ENCODE measurements at places on chromosomes 12 and 14.
A peak's percentile ranks its signal among the peaks of the same experiment; 100 is the strongest.

DNA sequence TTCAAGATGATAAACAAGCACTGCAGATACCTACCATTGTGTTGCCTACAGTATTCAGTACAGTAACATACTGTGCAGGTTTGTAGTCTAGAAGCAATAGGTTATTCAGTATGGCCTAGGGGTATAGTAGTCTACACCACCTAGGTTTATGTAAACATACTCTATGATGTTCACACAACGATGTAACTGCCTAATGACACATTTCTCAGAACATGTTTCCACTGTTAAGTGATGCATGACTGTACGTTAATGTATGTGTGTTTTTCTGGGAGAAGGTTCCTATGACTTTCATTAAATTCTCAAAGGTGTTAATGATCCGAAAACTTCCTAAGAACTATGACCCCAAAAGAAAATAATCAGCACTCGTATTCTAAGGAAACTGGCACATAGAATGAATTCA lies 20.9 kb upstream of the CALM1 start:
- H3K27me3 ChIP-seq: no peaks in the 10 kb centered on the region
- H3K36me3 ChIP-seq: no peaks in the 10 kb centered on the region
- no peak overlapping the region for H3K4me3 ChIP-seq
- no peak overlapping the region for H3K27ac ChIP-seq

DNA sequence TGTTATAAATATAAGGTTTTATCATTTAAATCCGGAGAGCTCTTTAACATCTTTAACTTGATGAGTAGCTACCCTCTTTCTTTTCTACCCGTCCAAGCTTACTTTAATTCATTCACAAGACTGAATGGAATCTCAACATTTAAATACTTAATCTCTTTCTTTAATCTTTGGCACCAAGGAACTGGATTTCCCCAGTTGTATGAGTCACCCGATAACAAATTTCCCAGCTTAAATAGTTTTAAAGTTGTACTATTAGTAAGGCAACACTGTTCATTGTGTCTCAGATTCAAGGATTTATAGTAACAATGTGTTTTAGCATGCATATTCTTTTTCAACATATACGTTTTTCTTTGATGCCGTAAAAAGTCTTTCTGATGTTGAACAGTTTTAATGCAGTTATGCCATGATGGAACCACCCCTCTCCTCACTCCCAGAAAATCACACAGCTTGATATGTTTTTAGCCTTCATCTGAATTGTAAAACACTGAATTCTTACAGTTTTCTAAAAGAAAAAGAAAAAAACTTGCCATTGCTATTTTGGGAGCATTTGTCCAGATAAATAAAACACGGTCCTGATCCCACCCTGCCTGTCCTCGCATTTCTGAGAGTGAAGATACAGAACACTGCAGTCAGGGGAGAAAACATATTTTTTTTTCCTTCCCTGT lies 16.0 kb upstream of the LRP6 start:
- no peak overlapping the region for H3K27ac ChIP-seq
- H3K36me3 ChIP-seq: no peaks in the 10 kb centered on the region
- H3K4me3 ChIP-seq: no peak overlapping the region
- peaks cover 7% of the 10 kb centered on the region for H3K4me1 ChIP-seq

GRCh38 chr12:21330682-21331253 lies 3.9 kb downstream of the SLCO1A2 start:
- H3K4me1 ChIP-seq: no peaks in the 10 kb centered on the region
- DNase-seq: peak; percentile 0
- no peak overlapping the region for H3K27ac ChIP-seq
- H3K36me3 ChIP-seq: no peaks in the 10 kb centered on the region
- H3K27me3 ChIP-seq: no peaks in the 10 kb centered on the region

DNA sequence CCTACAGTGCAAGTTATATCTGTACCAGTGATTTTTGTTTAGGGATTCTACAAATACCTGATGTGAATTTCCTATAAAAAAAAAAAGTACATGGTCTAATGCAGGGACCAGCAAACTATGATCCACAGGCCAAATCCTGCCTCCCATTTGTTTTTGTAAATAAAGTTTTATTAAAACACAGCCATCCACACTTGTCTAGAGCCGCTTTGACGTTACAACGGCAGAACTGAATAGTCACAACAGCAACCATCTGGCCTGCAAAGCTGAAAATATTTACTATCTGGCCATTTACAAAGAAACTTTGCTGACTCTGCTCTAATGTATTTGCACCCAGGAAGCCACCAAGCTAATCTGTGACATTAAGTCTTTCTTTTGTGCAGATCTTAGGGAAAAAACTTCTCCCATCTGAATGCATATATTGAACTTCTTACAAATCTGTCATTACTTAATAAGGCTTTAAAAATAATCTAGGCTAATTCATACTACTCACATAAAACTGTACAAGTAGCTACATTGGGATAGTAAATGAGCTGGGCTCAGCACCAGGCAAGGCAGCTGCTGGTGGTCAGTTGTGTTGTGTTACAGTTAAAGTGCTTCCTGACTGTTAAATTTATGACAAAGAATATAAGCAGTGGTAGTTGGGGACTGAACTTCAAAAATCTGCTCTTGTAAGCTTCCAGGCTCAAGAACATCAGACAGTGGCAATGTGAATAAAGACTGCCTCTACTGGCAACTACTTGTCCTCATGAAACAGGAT lies 303.3 kb downstream of the MED13L start:
- no peak for DNase-seq
- peaks cover 26% of the 10 kb centered on the region for H3K36me3 ChIP-seq
- peaks cover 9% of the 10 kb centered on the region for H3K4me1 ChIP-seq
- no peak overlapping the region for H3K4me3 ChIP-seq
- no peaks in the 10 kb centered on the region for H3K27me3 ChIP-seq
- no peak overlapping the region for H3K27ac ChIP-seq

DNA sequence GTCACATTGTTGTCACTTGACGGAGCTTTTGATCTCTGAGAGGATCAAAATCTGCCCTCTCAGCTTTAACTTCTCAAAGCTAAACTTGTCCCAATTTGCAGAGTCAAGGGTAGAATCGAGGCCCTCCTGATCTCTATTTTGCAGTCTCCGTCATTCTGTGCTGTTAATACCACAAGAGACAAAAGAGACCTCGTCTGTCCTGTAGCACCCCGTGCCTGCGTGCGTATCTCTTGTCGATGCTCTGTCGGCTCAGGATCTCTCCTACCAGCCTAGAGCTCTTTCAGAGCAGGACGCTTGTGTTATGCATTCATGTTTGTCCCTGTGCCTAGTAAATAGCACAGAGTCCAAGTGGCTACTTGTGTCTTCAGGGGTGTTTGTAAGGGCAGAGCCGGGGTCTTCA lies 5.1 kb downstream of the EVL start:
- DNase-seq: no peak
- no peaks in the 10 kb centered on the region for H3K4me1 ChIP-seq
- no peak overlapping the region for H3K27ac ChIP-seq
- H3K4me3 ChIP-seq: no peak overlapping the region

DNA sequence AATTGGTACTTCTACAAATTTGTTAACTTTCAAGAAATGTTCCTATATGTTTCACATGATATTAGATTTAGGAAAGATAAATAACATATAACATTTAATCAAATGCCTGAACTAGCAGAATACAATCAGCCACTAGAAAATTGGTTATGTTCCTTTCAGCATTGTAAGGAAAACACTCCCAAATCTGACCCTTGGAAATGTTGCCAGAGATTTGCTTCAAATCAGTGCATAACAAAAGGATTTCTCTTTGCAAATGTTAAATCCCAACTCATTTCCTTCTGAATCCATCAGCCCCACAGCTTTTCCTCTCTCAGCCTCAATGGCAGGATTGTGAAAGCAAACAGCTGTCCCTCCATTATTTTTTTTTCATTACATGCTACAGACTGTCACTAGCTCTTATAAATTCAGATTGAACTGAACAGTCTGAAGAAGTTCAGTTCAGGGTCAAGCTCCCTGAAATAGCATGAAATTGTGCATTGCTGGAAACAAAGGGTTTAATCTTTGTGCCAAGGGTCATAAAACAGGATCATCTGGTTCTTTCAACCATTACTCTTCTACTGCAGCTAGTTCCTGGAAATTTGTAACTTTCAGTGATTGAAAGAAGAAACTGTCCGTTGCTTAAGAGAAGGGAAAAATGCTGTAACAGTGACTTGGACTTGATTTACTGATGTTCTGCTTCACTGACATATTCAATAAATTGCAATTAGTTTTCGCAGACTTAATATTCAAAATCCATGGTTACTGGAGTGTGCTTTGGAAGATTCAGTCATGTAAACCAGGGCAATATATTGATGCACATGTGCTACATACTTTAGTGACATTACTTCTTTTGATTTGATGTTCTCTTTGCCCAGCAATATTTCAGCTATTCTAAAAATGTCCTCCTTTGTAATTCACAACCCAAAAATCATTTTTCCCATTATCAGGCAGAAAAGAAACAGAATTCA lies 246.4 kb downstream of the RPL10L start:
- H3K27ac ChIP-seq: no peak overlapping the region
- H3K4me1 ChIP-seq: no peaks in the 10 kb centered on the region
- no peaks in the 10 kb centered on the region for H3K36me3 ChIP-seq
- no peak for DNase-seq
- no peaks in the 10 kb centered on the region for H3K27me3 ChIP-seq

DNA sequence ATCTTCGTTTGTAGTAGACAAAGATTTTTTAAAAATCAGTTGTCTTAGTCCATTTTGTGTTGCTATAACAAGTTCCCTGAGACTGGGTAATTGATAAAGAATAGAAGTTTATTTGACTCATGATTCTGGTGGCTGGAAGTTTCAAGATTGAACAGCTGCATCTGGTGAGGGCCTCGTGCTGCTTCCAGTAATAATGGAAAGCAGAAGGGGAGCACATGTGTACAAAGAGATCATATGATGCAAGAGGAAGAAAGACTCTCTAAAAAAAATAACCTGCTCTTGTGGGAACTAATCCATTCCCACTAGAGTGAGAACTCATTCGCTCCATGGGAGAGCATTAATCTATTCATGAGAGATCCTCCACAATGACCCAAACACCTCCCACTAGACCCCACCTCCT lies 24.8 kb downstream of the MUCL1 start:
- no peak overlapping the region for H3K27ac ChIP-seq
- DNase-seq: peak; percentile 25
- H3K36me3 ChIP-seq: no peaks in the 10 kb centered on the region
- no peaks in the 10 kb centered on the region for H3K27me3 ChIP-seq
- no peaks in the 10 kb centered on the region for H3K4me1 ChIP-seq
- no peak overlapping the region for H3K4me3 ChIP-seq

- no peak for DNase-seq
- H3K27me3 ChIP-seq: no peaks in the 10 kb centered on the region
- H3K36me3 ChIP-seq: peaks cover 2% of the 10 kb centered on the region
- H3K4me1 ChIP-seq: peaks cover 4% of the 10 kb centered on the region
- H3K4me3 ChIP-seq: no peak overlapping the region
Observed at GRCh38 chr14:99853206-99853605, 60.0 kb downstream of the EML1 start.
